ENCODE measurements at places on chromosomes 3 and 15.
A peak's percentile ranks its signal among the peaks of the same experiment; 100 is the strongest.

- H3K36me3 ChIP-seq = no peaks in the 10 kb centered on the region
- H3K4me1 ChIP-seq = no peaks in the 10 kb centered on the region
- no peak overlapping the region for H3K4me3 ChIP-seq
- no peak for DNase-seq
- H3K27ac ChIP-seq = no peak overlapping the region
Measured at GRCh38 chr3:3771567-3771966, 27.7 kb upstream of the LRRN1 start.

DNA sequence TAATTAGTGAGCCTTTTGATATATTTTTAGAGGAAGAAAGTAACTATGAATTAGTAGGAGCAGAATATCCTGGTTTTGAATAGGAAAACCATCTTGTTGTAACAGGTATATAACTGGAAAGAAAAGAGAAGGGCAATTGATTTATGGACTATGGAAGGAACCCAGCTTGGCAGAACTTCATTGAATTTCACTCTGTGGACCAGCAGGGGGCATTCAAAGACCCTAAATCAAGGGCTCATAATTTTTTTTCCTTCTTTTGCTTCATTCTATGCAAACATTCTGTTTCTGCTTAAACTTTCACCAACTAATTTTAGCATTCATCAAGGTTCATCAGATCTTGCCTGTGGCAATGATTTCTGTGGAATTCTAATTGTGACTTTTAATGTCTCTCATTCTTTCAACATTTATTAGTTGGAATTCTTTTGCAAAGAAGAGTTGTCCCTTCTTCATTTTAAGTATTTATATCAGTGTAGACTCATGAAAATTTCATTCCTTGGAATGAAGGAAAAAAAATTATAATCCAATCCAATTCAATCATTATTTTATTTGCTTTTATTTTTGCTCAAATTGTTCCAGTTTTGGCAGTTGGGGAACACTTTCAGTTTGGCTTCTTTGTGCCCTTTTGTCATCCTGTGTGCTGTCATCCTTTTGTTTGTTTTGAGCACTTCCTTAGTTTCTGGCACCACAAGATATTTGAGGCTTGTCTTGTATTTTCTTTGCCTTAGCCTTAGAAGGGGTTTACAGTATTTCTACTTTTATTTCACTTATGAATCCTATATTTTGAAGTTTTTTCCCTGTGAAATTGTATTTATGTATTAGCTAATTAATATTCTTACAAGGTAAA lies 30.4 kb downstream of the NXPE3 start:
- no peak overlapping the region for H3K27ac ChIP-seq
- H3K36me3 ChIP-seq = peaks cover 2% of the 10 kb centered on the region
- no peaks in the 10 kb centered on the region for H3K27me3 ChIP-seq
- DNase-seq = no peak
- no peak overlapping the region for H3K4me3 ChIP-seq
- H3K4me1 ChIP-seq = peaks cover 3% of the 10 kb centered on the region

DNA sequence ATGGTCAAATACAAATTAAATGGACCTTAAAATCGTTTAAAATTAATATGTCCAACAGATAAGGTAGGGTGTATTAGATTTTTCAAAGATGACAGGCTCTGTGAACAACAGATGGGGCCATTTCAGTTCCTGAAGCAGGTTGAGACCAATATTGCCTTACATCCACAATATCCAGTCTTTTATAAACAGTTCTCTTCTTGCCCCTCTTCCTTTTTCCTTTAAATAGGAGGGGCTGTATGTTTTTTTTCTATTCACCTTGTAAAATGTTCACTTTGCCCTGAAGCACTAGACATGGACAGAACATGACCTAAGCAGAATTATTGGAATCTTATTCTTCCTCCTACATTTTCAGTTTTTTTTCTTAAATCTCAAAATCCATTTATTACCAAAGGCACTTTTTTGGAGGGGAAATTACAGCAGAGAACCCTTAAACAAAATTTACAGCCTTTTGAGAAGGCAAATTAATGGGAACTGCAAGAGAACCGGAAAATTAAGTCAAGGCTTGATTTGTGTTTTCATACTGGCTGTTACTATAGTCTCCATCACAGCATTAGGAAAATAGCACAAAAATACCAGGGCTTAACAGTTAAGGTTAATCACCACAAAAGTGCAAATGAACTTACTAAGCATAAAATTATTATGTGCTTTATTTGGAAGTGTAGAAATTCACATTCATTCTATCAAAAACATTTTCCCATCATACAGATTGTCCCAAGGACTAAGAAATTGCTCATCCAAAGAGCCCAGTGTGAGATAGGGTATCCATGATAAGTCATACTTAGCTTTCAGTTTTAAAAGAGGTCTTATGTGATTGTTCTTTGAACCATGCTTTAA lies 55.8 kb downstream of the CMSS1 start:
- no peaks in the 10 kb centered on the region for H3K27me3 ChIP-seq
- no peak overlapping the region for H3K27ac ChIP-seq
- H3K36me3 ChIP-seq = no peaks in the 10 kb centered on the region
- no peaks in the 10 kb centered on the region for H3K4me1 ChIP-seq
- no peak overlapping the region for H3K4me3 ChIP-seq

DNA sequence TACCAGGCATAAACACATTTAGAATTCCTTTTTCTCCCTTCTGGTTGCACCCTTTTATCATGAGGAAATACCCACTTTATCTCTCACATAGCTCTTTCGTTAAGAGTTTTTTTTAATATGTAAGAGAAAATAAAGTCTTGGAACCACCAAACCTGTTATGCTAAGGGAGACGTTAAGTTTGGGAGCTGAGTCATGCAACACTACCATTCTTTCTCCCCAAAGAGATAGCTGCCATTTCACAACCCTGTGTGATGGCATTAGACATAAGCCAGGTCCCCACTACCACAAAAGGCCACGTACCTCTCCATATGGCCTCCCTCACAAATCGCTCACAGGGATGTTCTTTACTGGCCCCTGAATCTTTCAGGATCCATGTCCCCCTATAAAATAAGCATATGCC lies 7.6 kb upstream of the NIPA1 start:
- no peak for DNase-seq
- no peaks in the 10 kb centered on the region for H3K27me3 ChIP-seq
- no peak overlapping the region for H3K27ac ChIP-seq
- H3K36me3 ChIP-seq = no peaks in the 10 kb centered on the region

GRCh38 chr3:153897842-153898241 lies 223.3 kb upstream of the ARHGEF26 start:
- no peak for DNase-seq
- H3K4me1 ChIP-seq = no peaks in the 10 kb centered on the region
- no peak overlapping the region for H3K4me3 ChIP-seq
- H3K36me3 ChIP-seq = no peaks in the 10 kb centered on the region
- H3K27me3 ChIP-seq = no peaks in the 10 kb centered on the region

DNA sequence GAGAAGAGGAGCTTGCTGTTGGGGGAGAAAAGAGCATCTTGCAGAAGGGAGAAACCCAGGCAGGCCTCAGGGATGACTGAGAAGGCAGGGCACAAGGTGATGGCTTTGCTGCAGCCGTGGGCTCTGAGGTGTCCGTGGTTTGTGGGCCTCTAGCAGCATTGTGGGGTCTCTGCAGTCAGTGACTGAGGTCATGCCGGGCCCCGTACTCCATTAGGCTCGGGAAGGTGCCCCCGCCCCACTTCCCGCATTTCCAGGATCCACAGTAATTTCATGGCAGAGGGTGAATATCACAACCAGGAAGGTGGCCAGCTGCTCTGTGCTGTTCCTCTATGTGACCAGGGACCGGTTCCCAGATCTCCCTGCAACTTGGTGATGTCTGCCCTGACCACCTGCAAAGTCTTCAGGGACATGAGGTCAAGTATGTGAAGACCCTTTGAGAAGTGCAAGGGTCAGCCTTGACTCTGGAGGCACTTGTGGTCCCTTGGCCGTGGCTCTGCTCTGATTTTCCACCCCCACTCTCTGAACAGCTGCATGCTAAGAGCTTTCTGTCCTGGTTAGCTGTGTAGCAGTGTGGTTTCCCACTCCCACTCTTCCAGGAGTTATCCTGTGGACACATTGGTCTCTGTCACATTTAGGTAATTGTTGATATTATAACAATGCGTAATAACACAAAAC lies 3.6 kb downstream of the KLF13 start:
- H3K36me3 ChIP-seq = peaks cover 4% of the 10 kb centered on the region
- peak overlapping the region; percentile 79 for H3K4me3 ChIP-seq
- H3K27ac ChIP-seq = peak overlapping the region; percentile 96
- H3K27me3 ChIP-seq = no peaks in the 10 kb centered on the region

GRCh38 chr15:33963831-33964664 lies 4.2 kb upstream of the CHRM5 start:
- H3K27ac ChIP-seq = no peak overlapping the region
- no peaks in the 10 kb centered on the region for H3K4me1 ChIP-seq
- H3K36me3 ChIP-seq = no peaks in the 10 kb centered on the region
- H3K4me3 ChIP-seq = no peak overlapping the region
- H3K27me3 ChIP-seq = no peaks in the 10 kb centered on the region

- no peak for DNase-seq
- H3K4me3 ChIP-seq = no peak overlapping the region
- no peaks in the 10 kb centered on the region for H3K36me3 ChIP-seq
- H3K4me1 ChIP-seq = no peaks in the 10 kb centered on the region
- no peak overlapping the region for H3K27ac ChIP-seq
- H3K27me3 ChIP-seq = no peaks in the 10 kb centered on the region
Measured at GRCh38 chr3:155323063-155323666, 29.7 kb upstream of the STRIT1 start.

- H3K4me3 ChIP-seq = no peak overlapping the region
- no peaks in the 10 kb centered on the region for H3K4me1 ChIP-seq
- no peaks in the 10 kb centered on the region for H3K36me3 ChIP-seq
- no peak overlapping the region for H3K27ac ChIP-seq
Measured at GRCh38 chr15:70772402-70772801, 9.0 kb upstream of the UACA start.

GRCh38 chr3:62638316-62638715 lies 236.9 kb downstream of the CADPS start:
- H3K36me3 ChIP-seq = no peaks in the 10 kb centered on the region
- no peaks in the 10 kb centered on the region for H3K4me1 ChIP-seq
- no peak for DNase-seq
- H3K27me3 ChIP-seq = no peaks in the 10 kb centered on the region

GRCh38 chr3:17585394-17586325 lies 156.8 kb downstream of the TBC1D5 start:
- no peaks in the 10 kb centered on the region for H3K4me1 ChIP-seq
- H3K27me3 ChIP-seq = no peaks in the 10 kb centered on the region
- H3K27ac ChIP-seq = no peak overlapping the region
- H3K4me3 ChIP-seq = no peak overlapping the region
- H3K36me3 ChIP-seq = no peaks in the 10 kb centered on the region

DNA sequence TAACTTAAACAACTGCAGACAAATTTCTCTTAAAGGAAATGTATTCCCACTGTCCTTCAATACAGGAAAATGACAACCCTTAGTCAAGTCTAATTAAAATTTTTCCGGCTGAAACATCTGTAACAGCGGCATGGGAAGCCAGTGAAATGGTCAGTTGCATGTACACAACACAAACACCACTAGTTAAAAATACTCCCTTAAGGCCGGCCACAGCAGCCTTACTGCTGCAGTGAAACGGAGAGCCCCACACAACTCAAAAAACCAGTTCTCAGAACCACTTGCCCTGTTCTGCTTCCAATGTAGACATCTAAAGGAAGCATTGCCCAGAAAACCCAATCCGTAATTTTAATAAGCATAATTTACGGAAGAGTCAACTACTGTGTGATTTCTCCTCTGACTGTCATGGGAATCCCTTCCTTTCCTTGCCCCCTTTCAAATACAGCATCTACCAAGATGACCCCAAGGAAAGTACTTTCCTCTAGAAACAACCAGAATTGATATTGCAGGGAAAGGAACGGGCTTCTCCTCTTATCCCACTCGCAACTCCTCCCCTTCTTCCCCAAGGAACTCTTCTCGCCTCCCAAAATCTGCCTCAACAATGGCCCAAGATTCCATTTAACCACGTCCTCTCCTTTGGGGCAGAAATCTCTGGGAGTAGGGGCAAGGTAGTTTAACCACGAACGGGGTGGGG lies 1.6 kb downstream of the FBN1 start:
- DNase-seq = no peak
- H3K36me3 ChIP-seq = no peaks in the 10 kb centered on the region
- no peaks in the 10 kb centered on the region for H3K4me1 ChIP-seq
- H3K27me3 ChIP-seq = no peaks in the 10 kb centered on the region
- no peak overlapping the region for H3K4me3 ChIP-seq

DNA sequence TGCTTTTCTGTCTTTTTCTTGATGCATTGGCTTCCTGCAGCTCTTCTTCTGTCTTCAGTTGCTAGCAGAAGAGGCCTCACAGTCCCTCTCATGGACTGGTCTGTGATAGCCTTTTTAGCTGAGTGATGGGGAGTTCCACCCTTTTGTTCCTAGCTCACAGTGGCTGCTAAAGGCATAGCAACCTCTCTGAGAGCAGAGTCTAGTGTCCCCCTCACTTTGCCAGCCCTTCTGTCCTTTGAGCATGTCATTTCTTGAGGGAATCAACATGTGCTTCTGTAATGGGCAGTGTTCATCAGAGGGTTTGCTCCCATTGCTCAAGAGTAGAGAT lies 44.4 kb downstream of the GAP43 start:
- no peaks in the 10 kb centered on the region for H3K27me3 ChIP-seq
- no peak overlapping the region for H3K4me3 ChIP-seq
- H3K4me1 ChIP-seq = no peaks in the 10 kb centered on the region
- no peak for DNase-seq

DNA sequence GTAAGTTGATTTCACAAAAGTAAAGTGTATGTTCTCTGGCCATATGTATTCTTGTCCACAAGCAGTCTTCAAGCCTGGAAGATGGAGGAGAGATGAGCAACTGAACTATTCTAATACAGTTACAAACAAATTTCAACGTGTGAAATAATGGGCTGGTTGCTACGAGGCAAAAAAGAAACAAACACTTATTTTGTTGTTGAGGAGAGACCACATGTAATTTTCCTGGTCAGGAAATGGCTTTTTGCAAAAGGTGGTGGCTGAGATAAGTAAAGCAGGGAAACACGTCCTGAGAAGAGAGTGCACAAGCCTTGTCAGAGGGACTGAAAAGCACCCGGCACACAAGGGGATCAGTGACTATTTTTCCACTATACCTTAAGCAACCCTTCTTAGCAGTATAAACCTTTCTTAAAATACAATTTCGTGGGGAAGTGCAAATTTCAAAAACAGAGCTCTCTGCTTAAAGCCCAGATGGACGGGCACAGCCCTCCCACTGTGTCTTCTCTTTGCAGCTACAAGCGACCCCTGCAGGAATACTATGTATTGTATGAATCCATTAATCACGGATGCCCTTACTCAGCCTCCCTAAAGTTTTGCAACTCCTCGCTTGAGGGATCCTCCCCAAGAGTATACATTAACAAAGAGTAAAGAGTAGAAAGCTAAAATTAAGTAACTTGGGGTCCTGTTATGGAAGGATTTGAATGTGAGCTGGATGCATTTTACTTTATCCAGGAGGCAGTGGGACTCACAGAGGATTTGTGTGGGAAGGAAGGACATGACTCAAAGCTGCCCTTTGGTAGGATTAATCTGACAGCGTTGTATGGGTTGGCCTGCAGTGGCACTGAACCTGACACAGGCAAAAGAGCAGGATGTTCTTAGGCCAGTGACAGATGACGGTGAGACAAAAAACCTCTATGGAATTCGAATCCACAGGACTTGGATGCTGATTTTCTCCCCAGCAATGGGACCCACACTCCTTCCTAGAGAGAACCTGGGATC lies 253.7 kb downstream of the IL5RA start:
- no peaks in the 10 kb centered on the region for H3K36me3 ChIP-seq
- no peaks in the 10 kb centered on the region for H3K4me1 ChIP-seq
- no peak for DNase-seq
- no peak overlapping the region for H3K27ac ChIP-seq

- H3K4me1 ChIP-seq = no peaks in the 10 kb centered on the region
- no peak for DNase-seq
- no peaks in the 10 kb centered on the region for H3K36me3 ChIP-seq
- no peak overlapping the region for H3K4me3 ChIP-seq
Measured at GRCh38 chr3:175704366-175705055, 845.4 kb downstream of the NAALADL2 start.
